ENCODE measurements at places on chromosomes 2 and 18. TPM values are rescaled to one million over a fixed set of nuclear protein-coding genes. Genes with fewer than 3 reads are reported as not detected.

DNA sequence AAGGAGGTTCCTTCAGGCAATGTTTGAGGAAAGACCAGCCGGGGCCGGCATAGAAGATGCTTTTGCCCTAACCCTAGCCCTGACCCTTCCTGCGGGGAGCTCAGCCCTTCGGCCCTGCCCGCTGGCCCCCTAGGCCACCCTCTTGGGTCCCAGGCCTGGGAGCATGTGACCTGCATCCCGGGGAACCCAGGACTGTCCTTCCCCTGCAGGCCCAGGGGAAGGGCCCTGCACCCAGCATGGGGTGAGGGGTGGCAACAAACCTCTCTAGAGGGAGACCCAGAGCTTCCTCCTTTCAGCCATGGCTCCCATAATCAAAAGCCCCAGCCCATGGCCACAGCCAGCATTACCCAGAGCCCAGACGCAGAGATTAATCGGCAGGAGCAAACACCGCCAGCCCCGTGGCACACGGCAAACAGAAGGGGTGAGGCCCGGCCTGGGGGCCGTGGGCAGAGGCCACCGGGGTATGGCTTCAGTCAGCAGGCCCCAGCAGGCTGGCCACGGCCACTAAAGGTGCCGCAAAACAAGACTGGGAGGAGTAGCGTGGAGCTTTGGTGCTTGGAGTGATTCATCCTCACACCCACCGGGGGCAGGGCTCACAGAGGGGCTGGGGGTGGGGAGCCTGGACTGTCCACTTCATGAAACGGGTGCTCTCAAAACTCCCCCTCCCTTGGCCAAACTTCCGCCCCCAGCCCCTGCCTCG lies 61.6 kb upstream of the HPCAL1 start:
- no peak for DNase-seq

- DNase-seq = no peak
Measured at GRCh38 chr18:11689669-11690565, 853 bp downstream of the GNAL start.

The TUBA4A gene
- 24.6 TPM for total RNA-seq

DNA sequence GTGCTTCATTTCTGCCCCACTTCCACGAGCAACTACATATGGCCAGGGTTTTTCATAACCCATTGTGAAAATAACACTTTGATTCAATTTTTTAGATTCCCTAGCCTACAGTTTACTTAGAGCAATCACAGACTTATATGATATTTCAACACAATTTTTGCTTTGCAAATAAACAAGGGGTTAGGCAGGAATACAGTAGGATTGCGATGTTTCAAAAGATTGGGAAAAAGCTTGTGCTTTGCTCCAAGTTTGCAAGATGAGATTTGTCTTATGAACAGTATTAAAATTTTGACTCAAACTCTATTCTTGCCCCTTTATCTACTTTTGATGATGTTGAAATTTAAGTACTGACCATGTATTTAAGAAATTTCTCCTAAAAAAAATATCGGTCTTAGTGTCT lies 814.5 kb upstream of the PIK3C3 start:
- DNase-seq = no peak

The CDCA7 gene
- total RNA-seq = not detected

All from tibial nerve (tissue), 4 donors.